Ecto neural progenitor cell (in vitro differentiated cells): ENCODE measurements at places on chromosomes 4 and X.

- no peak for DNase-seq
Measured at GRCh38 chr4:28436191-28437080, 1575.8 kb downstream of the STIM2 start.

DNA sequence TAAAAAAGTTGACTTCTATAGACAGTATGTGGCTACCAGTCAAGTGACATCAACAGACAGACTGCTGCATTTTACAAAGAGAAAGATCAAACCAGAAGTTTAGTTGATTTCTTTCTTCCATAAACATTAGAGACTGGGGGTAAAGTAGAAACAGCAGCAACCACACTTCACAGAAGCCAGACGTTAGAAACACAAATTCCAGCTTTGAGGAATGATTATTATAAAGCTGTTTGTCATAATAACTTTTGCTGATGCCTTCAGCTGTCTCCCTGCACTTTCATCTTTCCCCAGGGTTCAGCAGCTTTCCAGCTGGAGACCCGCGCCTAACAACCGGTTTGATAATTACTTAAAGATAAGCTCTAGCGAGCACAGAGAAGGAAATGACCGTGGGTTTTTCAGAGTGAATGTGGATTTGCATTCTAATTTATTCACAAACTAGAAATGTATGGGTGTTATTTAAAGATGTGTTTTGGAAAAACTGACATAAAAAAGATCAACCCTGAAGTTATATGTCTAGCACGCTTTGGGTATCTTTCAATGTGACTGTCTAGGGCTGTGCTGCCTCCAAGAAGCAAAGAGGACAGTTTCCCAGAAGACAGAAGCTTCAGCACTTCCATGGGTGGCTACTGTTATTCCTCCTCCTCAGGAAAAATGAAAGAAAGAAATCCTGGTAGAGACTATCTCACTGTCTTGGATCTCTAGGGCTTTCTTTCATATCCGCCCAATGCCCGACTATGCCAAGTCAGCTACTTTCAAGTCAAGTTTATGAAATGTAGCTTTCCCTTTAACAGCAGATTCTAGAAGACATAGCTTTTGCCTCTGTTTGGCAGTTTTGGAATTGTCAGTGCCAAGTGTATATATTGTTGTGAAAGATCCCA is 15.0 kb upstream of the ENAM start:
- DNase-seq = no peak

- peak; percentile 52 for DNase-seq
Measured at GRCh38 chr4:24328711-24329110, 255.6 kb downstream of the DHX15 start.

GRCh38 chrX:139495324-139495723 is 35.2 kb upstream of the F9 start:
- DNase-seq = no peak

GRCh38 chr4:8045909-8046308 is 106.2 kb upstream of the AFAP1 start:
- DNase-seq = no peak

GRCh38 chr4:63904201-63904600 is 505.0 kb downstream of the TECRL start:
- DNase-seq = no peak
